ENCODE measurements at places on chromosomes 11 and 22. TPM values are rescaled to one million over a fixed set of nuclear protein-coding genes. Genes with fewer than 3 reads are reported as not detected.

DNA sequence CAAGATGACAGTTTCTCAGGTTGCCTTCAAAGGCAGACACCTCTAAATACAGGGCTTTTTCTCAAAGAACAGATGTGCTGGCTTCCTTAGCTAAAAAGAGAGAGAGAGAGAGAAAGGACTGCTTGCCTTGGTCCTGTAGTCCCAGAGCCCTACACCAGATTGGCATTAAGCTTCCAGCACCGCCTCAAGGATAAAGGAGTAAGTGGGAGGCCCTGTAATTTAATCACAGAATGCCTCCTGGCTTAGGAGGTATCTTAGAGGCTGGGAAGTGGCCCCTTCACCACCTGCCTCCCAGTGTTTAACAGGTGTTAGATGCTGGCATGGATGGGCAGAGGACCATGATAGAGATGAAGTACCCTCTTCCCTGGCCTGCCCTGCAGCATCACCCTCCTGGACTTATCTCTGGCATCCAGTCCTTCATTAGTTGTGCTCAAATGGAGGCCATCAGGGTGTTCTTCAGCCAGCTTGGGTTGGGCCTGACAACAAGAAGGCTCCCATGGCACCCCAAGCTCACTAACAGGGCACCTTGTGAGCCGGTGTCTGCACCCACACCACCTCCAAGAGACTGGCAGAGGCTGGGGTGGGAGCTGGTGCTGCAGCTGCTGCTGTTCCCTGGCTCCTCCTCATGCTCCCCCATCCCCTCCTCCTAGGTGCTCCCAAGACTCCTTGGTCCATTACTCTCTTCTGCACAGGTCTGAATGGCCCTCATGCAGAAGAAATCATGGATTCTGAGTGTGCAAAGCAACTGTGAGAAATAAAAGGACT, 32.5 kb downstream of the ABCC8 start:
- DNase-seq = no peak

The MUC6 gene
- 0.09 TPM for total RNA-seq

The DNAJB13 gene
- 7.5 TPM for total RNA-seq

The EXT2 gene
- 53.7 TPM for total RNA-seq

DNA sequence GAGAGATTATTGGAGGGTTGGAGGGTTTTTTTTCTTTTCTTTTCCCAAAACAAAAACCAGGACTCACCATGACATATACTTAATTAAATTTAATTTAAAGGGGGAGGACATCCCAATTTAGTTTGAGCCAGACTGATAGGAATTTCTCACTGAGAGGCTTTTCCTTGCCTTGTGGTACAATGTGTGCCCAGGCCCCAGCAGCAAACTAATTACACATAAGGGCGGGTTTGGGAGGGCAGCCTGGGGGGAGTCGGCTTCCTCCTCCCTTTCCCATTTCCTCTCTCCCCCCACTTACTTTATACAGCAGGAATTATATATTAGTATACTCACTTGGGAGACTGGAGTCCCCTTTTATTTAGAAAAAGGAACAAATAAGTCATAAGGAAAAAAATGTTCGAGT, 2.9 kb downstream of the TEAD1 start:
- no peak for DNase-seq

- no peak for DNase-seq
These were observed 65.2 kb upstream of the A4GALT start for GRCh38 chr22:42785706-42786499.
